ENCODE measurements at places on chromosomes 13 and 19. TPM values are rescaled to one million over a fixed set of nuclear protein-coding genes. Genes with fewer than 3 reads are reported as not detected.

CCDC122 gene
- 6.0 TPM for total RNA-seq

LILRB3 gene
- total RNA-seq, result not detected

NANOS3 gene
- 1.6 TPM for total RNA-seq

USE1 gene
- 33.5 TPM for total RNA-seq

ZNF534 gene
- total RNA-seq, result not detected

DNA sequence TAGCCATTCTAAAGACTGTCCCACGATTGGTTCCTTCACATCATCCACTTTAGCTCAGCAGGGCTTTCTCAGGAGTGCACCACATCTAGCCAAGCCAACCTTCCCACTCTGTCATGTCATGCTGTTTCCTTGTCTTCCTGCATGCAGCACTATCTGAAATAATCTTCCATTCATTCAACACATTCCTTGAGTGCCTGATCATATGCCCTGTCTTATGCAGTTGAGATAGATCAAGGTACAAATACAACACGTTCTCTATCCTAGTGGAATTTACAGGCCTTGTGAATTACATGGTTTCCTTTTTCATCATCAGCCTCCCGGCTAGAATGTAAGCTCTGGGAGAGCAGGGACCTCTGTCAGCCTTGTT is 6.8 kb upstream of the MRPS31 start:
- no peak for DNase-seq

DNA sequence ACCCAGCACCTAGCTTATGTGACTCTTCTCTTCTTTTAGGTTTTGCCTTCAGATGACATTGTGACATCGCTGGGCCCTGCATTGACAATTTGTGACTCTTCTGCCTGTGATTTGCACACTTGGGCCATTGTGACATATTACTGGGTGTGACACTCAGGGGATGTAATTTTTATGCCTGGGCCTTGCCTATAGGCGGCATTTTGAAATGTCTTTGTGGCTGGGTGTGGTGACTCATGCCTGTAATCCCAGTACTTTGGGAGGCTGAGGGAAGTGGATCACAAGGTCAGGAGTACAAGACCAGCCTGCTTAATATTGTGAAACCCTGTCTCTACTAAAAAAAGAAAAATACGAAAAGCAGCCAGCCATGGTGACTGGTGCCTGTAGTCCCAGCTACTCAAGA is 28.4 kb upstream of the ZNF681 start:
- peak; percentile 64 for DNase-seq

- peak; percentile 82 for DNase-seq
Measured at GRCh38 chr19:42111811-42112210, 20.4 kb downstream of the POU2F2 start.

GRCh38 chr19:55080121-55080967 is 4.7 kb downstream of the EPS8L1 start:
- peak; percentile 90 for DNase-seq

DNA sequence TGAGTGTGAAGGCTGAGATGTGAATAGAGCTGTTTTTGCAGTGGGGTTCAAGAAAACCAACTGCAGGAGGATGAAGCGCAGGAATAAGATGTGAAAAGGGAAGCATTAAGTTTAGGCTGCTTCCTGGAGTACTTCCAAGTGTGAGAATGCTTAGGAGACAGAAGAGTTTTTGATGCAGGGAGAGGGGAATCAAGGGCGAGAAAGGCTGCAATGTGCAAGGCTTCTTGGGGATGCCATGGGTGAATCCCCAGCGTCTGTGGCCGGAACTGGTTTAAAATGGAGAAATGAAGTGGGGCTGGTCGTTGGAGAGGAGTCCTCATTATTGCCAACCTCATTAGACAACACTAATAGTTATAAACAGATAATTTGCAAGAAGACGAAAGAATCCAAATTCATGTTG is 764.9 kb downstream of the LIG4 start:
- DNase-seq, result peak; percentile 48
